AG09319 (cell line): ENCODE measurements at places on chromosomes 2 and 18.

GRCh38 chr2:169877398-169877797 lies 50.1 kb downstream of the UBR3 start:
- no peak for DNase-seq

- DNase-seq: no peak
Measured at GRCh38 chr2:224892574-224893204, 149.6 kb downstream of the DOCK10 start.

DNA sequence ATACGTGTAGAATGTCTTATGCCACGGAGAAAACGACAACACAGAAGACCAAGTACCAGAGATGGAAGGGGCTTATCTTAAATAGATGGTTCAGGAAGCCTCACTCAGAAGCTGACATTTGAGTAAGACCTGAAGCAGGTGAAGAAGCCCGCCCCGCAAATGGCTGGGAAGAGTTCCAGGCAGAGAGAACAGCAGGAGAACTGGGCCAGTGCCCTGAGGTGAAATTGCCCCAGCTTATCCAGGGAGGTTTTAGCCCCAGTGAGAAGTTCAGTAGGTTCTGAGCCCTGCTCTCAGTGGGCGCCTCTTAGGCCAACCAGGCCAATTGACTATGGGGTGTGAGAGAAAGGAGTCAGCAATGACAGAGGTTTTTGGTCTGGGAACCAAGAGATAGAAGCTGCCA lies 166.1 kb upstream of the FOSL2 start:
- DNase-seq: no peak

- DNase-seq: no peak
Measured at GRCh38 chr18:21853016-21853415, 112.4 kb downstream of the MIB1 start.

- DNase-seq: no peak
Measured at GRCh38 chr18:3784949-3785348, 335.0 kb downstream of the TGIF1 start.

- peak; percentile 34 for DNase-seq
Measured at GRCh38 chr18:8988260-8988871, 114.1 kb upstream of the NDUFV2 start.

GRCh38 chr2:216214768-216215167 lies 105.6 kb downstream of the XRCC5 start:
- DNase-seq: no peak

DNA sequence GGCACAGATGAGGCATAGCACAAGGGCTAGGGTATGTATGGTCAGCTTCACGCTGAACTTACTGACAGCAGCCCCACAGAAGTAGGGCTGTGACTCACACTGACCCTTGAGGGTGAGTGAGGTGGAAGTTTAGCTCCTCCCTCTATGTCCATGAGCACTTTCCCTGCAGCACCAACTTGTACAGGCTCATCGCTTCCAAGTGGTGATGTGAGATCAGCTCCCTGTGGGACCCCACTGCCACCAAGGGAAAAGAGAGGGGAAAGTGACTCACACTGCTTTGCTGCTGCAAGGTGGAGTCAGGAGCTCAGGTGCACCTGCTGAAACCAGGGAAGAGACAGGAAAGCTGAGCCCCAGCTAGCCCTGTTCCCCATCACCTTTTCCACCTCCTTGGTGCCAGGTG lies 91.5 kb downstream of the TEX51 start:
- no peak for DNase-seq

DNA sequence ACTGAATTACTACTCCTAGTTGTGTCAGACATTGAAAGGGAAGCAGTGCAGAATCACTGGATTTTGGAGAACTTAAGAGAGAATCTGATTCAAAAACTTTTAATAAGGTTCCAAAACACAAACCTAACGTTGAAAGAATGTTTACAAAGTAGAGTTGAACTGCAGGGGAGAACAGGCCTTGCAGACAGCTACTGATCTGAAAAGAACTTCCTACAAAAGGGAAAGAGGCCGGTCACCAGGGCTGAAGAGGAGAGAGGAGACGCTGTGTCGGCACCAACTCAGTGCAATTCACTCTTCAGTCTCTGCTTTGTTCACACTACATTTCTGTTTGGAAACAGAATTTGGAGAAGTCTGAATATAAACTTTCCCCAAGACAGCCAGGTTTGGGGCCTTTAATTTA lies 124.0 kb downstream of the GAREM1 start:
- DNase-seq: no peak

- peak; percentile 55 for DNase-seq
Measured at GRCh38 chr2:100260712-100261620, 61.3 kb downstream of the LONRF2 start.

DNA sequence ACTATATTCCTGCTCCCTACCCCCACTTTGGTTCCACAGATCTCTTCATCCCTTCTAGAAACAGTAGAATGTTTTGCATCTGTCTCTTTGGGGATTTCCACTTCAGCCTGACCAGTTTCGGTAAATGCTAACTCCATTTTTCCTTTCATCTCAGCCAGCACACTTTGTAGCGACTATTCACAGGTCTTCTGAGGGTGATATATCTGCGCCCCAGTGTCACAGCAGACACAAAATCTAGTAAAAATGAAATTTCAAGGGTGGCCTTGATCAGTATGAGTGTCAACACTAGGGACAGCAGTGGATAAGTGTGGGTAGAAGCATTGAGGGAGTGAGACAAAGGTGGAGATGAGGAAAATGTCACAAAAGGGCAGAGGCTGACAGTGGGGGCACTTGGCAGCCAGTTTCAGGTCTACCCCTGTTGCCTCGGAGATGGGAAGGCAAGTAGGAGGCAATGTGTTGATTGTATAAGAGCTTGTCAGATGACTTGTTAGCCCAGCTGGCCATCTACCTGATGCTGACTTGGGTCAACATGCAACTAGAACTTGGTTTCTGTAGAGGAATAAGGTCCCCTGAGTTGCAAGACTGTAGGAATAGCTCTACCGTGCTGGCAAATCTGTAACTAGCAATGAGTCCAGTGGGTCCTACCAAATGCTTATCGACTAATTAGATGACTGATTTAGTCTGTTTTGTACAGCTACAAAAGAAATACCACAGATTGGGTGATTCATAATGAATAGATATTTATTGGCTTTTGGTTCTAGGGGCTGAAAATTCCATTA lies 60.7 kb downstream of the CXCR4 start:
- no peak for DNase-seq

GRCh38 chr2:186883666-186884065 lies 34.7 kb upstream of the ZSWIM2 start:
- no peak for DNase-seq

DNA sequence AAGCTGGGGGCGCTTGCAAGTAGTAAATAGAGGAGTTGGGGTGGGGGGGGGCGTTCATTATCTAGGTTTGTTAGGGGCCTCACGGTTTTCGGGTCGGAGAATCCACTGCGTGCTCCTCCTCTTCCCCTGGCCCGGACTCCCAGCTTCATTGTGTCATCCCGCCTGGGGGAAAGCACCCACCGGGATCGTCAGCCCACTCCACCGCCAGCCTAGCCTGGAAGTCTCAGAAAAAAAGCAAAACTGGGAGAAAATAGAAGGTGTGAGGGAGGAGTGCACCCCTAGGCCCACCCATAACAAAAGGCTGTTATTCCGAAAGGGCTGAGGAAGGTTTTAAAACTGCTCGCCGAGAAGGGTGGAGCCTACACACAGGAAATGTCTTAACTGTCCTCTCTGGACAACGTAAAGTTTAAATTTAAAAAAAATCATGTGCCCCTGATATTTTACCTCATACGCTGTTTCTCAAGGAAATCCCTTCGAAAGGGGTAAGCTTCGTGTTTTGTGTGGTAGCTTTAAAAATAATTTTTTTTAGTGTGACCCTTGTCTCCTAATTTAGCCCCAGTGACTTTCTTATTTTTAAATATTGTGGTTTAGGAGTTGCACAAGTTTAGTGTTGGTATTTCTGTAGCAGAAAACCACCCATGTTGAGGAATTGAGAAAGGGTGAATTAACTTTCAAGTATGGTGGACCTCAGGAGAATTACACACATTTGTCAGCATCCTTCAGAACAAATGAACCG lies 104.2 kb downstream of the SPTBN1 start:
- no peak for DNase-seq

GRCh38 chr2:149145314-149146295 lies 107.1 kb downstream of the LYPD6B start:
- DNase-seq: peak; percentile 15

DNA sequence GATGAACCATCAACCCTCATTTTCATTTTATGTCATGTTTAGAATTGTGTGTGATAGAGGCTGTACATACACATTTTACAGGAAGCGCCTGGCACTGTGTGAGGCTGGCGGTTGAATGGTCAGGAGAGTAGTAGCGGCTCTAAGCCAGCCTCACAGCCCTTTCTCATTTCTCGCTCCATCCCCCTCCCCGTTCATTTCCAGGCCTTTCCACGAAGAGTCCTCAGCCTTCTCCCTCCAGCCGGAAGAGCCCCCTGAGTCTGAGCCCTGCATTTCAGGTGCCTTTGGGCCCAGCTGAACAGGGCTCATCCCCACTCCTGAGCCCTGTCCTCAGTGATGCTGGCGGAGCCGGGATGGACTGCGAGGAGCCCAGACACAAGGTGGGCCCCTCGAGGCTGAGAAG lies 51.8 kb downstream of the STK25 start:
- no peak for DNase-seq

- DNase-seq: no peak
Measured at GRCh38 chr2:189587780-189588179, 7.2 kb upstream of the SLC40A1 start.

DNA sequence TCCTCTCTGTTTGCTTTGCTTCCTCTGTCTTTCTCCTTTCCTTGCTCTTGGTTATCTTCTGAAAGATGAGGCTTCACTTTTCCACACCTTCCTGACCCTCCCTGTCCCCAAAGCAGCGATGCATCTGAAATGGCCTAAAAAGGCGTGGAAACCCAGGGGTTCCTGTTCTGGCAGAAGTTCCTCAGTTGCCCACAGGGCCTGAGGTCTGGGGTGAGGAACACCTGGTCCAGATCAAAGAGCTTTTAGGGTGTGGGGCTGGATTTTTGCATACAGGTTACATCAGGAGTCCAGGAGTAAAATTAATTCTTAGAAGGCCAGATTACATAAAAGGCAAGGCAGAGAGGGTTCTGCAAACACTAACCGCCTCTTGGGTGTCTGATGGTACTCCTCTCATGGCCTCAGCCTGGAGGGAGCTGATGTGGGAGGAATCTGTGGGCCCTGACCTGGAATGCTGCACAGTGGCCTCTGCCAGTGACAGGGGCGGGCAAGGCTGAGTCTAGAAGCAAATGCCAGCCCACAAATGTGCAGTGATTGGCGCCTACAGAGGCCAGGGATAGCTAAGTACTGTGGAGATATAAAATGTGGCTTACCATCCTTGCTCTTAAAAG lies 41.8 kb downstream of the INPP4A start:
- no peak for DNase-seq

- DNase-seq: no peak
Measured at GRCh38 chr2:178377046-178377445, 73.9 kb downstream of the PRKRA start.

DNA sequence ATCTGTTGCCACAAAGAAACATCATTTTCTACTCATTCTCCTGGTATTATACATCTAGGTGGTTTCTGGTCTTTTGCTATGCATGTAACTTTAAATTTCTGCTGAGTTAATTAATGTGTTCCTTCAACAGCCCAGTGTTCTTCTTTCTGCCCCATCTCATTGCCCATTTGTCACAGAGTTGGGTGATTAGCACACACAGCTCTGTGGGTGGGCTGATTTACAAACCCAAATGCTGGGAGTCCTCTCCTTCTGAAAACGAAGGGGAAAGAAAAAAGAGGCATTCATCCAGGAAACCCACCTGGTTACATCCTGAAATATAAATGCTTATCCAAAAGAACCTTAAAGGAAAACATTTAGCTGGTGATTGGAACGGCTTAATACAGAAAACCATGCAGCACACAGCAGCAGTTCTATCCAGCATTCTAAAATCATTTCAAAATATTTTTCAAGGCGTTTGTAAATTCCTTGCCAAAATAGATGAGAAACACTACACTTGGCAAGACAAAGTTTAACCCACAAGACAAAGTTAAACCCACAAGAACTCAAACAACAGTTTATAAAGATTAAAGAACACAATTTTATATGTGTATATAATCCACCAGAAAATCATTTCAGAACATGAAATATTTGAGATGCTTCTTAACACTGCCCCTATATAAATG lies 177.9 kb downstream of the ANTXR1 start:
- no peak for DNase-seq

DNA sequence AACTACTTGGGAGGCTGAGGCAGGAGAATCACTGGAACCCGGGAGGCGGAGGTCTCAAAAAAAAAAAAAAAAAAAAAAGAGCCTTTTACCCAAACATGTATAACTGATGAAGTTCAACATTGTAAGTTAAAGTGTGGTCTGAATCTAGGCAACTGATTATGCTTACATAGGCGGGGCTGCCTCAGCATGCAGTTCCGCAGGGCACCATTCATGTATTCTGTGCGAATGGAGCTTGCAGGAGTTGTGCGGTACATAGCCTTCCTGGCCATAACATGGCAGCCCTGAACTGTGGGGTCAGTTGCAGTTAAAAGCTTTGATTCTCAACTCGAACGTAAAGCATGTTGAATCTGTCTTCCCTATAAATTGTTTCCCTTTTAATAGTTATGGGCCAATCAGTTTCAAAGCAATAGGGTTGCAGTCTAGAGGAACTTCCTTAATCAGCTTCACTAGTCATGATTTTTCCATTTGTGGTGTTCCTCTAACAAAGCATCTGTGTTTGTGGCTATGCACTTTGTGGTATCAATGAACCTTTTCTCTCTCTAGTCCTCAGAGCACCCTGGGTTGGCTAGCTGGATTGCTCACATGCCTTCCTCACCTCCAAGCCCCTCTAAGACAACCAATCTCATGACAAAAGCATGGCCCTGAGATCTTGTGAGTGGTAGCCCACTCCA lies 30.6 kb upstream of the CEP68 start:
- DNase-seq: no peak

DNA sequence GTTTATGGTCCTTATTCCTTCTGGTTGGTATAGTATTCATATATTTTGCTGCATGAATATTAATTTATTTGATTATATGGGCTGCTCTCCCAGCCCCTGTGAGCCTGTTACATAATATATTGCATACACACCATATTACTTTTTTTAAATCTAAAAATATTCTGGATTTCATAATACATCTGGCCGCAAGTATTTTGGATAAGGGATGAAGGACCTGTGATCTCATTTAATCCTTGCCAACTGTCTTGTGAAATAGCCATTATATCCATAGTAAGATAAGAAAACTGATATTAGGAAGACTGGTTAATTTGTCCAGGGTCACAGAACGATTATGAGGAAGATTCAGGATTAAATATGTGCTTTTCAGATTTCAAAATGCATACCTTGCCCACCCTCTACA lies 433.6 kb downstream of the LPIN1 start:
- DNase-seq: no peak

GRCh38 chr2:109611467-109612095 lies 2.2 kb downstream of the SEPTIN10 start:
- peak; percentile 68 for DNase-seq

GRCh38 chr2:165827921-165828276 lies 33.9 kb upstream of the GALNT3 start:
- DNase-seq: no peak
